ENCODE measurements at places on chromosomes 7 and 10. TPM values are rescaled to one million over a fixed set of nuclear protein-coding genes. Genes with fewer than 3 reads are reported as not detected.
A peak's percentile ranks its signal among the peaks of the same experiment; 100 is the strongest.

HMX3 gene
- total RNA-seq, result not detected

LGI1 gene
- total RNA-seq, result not detected

GIMAP1 gene
- 11.3 TPM for total RNA-seq

DNA sequence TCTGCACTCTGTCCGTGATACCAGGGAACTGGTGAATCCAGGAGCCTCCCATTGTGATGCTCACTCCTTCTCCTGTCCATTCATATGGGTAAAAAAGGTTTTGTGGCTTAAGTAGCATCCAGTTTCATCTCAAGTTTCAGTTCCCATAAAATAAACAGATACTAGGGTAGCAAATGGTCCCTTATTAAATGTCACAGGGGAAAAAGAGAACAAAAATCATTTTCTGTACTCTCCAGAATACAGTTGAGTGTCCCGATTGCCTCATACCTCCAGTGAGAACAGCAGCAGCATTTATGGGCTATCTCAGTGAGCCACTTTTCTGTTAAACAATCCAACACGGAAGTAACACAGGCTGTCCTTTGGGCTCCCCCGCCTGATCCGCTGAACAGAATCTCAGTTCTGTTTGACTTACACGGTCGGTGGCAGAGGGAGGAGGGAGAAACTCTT, 179.6 kb downstream of the CELF2 start:
- DNase-seq, result no peak

GRCh38 chr10:122986335-122986734, 6.1 kb downstream of the PSTK start:
- DNase-seq, result no peak

TACC2 gene
- 166 TPM for total RNA-seq

- no peak for DNase-seq
Measured at GRCh38 chr10:103781329-103782061, 73.9 kb downstream of the SH3PXD2A start.

SLC39A12 gene
- 0.31 TPM for total RNA-seq

- no peak for DNase-seq
Measured at GRCh38 chr7:151244196-151244840, 4.2 kb downstream of the SMARCD3 start.

DNA sequence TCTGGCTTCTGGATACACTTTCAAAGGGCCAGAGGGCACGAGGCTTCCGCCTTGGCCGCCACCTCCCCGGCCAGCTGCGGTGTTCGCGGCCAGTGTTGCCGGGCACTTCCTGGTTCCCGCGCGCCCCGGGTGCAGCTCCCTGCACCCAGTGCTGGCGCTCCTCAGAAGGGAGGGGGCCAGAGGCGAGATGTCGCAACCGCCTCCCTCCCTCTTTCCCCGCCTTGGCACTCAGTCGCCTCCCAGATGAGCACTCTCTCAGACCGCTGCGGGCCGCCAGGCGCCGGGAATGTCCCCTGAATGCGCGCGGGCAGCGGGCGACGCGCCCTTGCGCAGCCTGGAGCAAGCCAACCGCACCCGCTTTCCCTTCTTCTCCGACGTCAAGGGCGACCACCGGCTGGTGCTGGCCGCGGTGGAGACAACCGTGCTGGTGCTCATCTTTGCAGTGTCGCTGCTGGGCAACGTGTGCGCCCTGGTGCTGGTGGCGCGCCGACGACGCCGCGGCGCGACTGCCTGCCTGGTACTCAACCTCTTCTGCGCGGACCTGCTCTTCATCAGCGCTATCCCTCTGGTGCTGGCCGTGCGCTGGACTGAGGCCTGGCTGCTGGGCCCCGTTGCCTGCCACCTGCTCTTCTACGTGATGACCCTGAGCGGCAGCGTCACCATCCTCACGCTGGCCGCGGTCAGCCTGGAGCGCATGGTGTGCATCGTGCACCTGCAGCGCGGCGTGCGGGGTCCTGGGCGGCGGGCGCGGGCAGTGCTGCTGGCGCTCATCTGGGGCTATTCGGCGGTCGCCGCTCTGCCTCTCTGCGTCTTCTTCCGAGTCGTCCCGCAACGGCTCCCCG, at the start of gene FFAR4:
FFAR4 (plus strand) TSS at position 231 of the 842 bp plus-strand sequence; CDS start at position 287, 56 bp downstream.
- peak; percentile 61 for DNase-seq

SLC26A3 gene
- total RNA-seq, result not detected

GRCh38 chr7:156511426-156511825, 129.1 kb upstream of the RNF32 start:
- DNase-seq, result no peak

GRCh38 chr7:95396136-95397032, at the start of gene PON3:
PON3 (minus strand) TSS chr7:95396375; CDS start chr7:95396350, 25 bp downstream.
- peak; percentile 29 for DNase-seq

DNA sequence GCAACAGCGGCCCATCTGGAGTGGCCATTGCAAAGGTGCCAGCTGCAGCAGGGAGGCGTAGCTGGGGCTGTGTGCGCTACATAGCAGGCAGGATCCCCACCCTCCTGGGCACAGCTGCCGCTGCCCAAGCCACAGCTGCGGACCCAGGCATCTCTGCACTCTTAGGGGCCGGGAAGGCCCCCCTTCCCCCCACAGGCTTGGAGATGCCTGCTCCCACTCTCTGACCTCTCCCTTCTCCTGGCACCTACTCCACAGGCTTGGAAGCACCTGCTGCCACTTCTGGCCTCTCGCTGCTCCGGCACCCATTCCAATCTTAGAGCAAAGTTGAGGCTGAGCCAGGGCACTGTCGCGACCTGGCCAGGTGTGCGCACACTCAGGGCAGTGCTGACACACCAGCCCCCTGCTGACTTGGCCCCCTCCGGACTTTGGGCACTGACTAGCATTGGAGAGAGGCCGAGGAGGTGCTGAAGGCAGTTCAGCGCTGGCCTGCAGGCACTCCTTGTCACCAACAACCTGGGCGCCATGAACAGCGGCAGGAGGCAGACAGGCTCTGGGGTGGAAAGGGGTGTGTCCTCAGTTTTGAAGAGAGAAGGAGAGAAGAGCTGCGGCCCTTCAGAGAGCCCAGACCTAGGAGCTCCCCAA, 18.4 kb downstream of the RBM48 start:
- no peak for DNase-seq

Measured in left lung (tissue), 14 donors.